ENCODE measurements at places on chromosomes 3 and 15.

DNA sequence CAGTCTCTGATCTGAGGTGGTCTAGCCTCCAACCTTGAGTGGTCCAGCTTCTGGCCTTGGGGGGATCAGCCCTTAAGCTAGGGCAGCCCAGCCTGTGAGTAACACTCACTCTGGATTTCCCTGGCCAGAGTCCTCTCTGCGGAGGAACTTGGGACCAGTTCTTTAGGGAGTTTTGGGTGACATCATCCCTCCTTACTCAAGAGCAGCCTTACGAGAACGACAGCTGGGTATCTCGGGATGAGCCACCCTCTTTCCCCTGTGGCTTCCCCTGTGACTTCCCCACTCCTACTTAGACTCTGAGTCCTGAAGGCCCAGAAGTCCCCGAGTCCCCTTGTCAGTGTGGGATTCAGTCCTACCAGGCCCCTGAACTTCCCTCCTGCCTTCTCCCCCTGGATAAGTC is 10.2 kb upstream of the PLXND1 start:
- no peak for DNase-seq

DNA sequence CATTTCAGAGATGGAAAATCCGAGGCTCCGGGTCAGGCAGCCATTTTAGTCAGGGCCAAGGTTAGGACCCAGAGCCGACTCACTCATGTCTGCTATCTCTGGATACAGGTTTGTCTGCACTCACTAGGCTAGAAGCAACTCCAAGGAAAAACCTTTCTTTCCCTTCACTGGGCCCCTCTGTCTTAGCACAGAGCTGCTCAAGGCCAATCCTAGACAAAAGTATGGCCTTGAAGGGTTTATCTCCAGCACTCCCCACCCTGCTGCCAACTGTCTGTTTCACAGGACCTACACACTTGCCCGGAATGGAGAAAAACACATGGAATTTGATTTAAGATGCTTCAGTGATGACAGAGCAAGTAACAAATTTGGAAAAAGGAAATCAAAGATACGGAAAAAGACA is 25.6 kb downstream of the ACAN start:
- DNase-seq = no peak

DNA sequence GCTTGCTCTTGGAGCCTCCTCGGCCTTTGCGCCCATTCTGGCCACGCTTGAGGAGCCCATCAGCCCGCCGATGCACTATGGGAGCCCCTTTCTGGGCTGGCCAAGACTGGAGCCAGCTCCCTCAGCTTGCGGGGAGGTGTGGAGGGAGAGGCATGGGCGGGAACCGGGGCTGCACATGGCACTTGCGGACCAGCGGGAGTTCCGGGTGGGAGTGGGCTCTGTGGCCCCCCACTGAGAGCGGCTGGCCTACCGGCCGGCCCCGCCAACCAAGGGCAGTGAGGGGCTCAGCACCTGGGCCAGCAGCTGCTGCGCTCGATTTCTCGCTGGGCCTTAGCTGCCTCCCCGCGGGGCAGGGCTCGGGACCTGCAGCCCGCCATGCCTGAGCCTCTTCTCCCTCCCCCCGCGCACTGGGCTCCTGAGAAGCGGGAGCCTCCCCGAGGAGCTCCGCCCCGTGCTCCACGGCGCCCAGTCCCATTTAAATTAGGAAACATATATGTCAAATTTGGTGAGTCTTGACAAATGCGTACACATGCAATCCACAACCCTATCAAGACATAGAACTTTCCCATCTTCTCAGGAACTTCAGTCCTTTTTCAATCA is 97.6 kb upstream of the CNTN3 start:
- no peak for DNase-seq

DNA sequence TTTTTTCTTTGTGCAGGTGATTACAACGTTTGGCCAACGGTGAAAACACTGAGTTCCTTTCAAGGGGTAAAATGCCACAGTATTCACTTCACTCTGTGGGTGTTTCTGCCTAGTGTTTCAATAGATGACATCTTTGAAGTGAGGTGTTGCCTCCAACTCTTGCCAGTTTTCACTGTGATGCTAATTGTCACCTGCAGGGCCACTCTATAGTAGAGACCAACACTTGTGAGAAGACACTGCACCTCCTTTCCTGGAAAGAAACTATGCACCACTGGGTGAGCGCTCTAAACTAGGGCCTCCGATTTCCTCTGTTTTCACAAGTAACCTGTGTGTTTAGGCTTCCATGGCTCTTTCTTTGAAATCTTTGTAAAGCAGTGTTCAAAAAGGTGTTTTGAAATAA is 98.3 kb downstream of the THRB start:
- no peak for DNase-seq

- no peak for DNase-seq
Observed at GRCh38 chr3:177820683-177821316, 623.5 kb upstream of the TBL1XR1 start.

DNA sequence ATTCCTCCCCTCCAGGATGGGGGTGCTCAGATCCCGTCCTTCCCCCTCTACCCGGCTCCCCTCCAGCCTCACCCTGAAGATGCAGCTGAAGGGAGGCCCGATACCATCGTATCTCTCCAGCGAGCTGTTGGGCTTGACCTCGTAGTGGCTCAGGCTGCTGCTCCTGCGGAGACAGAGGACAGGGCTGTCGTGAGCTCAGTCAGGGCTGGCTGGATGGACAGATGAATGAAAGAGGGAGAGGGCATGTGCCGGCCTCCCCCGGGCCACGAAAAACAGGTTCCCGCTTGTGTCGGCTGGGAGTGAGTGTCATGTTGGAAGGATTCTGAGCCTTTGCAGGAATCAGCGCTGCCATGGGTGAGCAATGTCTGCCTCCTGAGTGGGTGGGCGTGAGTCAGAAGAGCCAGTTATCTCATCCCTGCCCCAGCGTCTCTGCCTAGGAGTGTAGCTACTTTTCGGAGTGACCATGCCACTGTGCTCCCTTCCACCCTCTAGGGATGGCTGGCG is 35.2 kb downstream of the FEM1B start:
- no peak for DNase-seq

- no peak for DNase-seq
Observed at GRCh38 chr15:40285151-40285550, 2.3 kb upstream of the ANKRD63 start.

DNA sequence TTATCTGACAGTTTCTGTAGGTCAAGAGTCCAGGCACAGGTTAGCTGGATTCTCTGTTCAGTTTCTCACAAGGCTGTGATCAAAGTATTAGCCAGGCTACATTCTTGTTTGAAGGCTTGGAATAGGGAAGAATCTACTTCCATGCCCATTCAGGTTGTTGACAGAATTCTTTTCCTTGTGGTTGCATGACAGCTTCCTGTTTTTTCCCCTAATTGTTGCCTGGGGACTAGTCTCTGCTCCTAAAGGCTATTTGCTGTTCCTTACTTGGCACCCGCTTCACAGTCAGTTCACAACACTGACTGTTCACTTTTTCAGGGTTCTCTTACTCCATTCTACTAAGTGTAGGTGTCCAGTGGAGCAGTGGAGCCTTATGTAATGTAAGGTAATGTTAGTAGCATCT is 115.4 kb upstream of the GBE1 start:
- DNase-seq = no peak

DNA sequence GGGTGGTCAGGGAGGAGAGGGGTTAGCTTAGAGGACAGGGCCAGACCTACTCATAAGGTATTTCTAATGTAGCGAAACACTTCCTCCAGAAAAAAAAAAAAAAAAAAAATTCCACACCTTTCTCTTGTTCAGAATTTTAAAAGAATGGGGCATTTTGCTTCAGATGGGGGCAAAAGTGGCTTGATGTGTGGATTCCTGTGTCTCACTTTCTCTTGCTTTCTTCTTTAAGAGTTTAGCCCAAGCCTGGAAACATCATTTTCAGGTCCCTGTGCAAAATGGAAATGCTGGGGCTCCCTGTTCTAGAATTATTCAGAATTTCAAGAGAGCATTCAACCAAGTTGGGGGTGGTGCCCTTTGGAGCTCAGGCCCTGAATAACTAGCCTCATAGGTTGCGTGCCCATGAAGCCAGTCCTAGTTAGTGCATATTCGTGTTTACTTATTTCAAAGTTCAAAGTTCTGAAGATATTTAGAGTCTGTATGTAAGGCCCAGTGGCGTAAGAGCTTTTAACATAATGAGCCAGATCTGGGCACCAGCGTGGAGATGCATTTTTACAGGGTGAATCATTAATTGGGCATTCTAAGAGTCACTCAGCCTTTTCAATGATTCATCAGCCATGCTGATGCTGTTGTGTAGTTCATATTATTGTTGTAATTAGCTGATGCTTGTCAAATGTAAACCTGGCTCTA is 104.5 kb downstream of the RPLP1 start:
- DNase-seq = no peak

DNA sequence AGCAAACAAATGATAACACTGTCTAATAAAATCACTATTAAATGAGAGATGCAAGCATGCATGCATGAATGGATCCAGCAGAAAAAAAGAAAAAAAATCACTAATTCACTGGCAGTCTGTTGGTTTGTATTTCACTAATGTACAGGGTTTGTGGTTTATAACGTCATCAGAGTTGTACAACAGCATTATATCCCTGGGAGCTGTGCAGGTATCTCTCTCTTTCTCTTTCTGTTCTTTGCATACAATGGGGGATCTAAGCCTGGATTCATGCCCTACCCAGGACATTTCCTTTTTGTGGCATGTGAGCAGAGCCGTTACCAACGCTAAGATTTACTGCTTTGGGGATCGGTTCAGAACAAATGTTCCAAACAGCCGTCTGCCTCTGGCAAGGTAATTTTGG is 229.5 kb downstream of the SOX2 start:
- no peak for DNase-seq

DNA sequence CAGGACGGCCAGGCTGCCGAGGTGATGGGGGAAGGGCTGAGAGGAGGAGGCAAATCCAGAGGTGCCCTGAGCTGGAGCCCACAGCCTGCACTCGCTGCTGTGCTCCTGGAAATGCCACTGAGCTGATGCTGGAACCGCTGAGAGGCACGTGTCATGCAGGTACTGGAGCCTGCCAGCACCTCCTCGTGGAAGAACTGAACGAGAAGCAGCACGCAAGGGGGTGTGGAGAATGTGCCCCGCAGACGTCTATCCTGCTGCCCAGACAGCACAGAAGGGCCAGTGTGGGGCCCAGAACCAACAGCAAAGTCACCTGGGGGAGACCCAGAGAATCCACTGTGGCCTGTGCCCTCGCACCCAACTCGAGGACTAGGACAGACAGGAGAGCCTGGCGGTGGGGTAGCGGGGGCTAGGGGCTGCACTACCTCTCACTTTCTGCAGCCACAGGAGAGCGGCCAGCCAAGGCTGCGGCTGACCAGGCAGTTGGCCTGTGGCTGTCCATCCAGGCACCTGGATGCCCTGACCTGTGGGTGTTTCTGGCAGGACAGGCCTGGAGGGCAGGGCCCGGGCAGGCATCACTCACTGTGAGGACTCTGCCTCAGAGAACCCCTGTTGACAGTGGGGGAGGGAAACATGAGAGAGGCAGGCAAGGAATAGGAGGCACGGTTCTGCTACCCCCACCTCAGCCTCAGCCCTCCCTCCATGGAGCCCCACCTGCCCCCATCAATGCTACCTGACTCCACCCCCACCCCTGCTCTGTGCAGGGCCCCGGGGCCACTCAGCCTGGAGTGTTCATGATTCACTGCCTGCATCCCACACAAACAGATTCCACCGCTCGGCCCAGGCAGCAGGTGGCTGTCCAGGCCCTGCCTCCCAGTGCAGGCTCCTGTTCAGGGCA is 213.1 kb downstream of the TBC1D2B start:
- DNase-seq = no peak

- no peak for DNase-seq
Observed at GRCh38 chr15:65577129-65577996, 33.6 kb downstream of the INTS14 start.

DNA sequence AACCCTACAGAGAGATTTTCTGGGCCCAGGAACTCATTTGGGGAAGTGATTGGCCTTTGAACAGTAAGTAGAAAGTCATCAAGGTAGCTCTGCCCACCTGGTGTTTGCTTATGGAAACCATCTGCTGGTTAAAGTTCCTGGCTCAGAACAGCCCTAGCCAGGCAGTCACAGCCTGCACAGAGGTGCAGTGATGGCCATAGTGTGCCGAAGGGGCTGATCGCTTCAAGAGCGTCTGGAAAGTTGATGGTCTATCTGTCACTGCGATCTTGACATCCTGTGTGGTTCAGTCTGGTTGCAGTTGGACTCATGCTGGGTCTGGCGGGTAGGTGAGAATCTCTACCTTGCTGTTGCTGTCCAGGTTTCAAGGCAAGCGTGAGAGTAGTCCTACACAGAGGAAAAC is 151.6 kb downstream of the SLCO3A1 start:
- no peak for DNase-seq

GRCh38 chr3:88188436-88188835 is 38.7 kb downstream of the C3orf38 start:
- no peak for DNase-seq

GRCh38 chr15:88747631-88748030 is 55.6 kb upstream of the ACAN start:
- no peak for DNase-seq

DNA sequence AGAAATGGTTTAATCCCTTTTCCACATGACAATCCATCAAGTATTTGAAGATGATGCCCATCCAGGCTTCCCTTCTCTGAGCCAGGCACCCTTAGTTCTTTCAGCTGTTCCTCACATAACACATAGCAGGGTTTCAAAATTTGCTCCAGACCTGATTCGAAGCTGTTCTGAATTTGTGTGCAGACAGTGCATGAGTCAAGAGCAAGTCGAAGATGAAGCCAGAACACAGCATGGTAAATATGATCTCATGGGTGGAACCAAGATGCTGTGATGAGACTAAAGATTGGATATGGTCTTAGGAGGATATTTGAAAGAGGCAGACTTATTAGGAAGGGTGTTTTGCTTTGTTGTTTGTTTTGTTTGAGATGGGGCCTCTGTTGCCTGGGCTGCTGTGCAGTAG is 32.6 kb upstream of the PDE8A start:
- DNase-seq = no peak

DNA sequence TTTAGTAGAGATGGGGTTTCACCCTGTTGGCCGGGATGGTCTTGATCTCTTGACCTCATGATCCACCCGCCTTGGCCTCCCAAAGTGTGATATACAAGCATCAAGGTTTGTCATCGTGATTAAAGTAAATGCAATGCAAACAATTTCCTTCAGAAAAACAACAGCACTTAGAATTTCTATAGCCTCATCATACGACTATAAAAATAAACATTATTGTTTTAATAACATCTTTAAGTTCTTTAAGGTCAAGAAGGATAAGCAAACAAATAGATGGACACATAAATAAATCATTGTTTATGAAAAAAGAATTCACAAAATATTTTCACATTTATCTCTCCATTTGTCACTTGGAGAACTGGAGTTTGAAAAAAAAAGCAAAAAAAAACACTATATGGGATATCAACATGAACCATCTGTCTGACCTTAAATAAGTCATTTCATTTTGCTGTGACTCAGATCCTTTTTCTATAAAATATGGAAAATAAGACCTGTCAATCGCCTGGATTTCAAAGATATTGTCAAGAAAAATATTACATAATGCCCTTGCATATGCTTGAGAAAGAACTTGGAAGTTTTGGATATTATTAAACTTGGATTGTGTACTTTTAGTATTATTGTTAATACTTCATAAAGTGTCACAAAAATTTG is 642.0 kb upstream of the KCNMB2 start:
- DNase-seq = no peak

GRCh38 chr15:26555898-26556297 is 217.0 kb downstream of the GABRB3 start:
- no peak for DNase-seq
